Karpas-422 (cell line): ENCODE measurements at places on chromosomes 4 and X. TPM values are rescaled to one million over a fixed set of nuclear protein-coding genes. Genes with fewer than 3 reads are reported as not detected.

SPATA4 gene
- not detected in 2 replicates for total RNA-seq

ADAM29 gene
- not detected in 2 replicates for total RNA-seq

ARHGAP10 gene
- 0.41 TPM in 1 of 2 replicates, not detected in the other for total RNA-seq

OTUD6A gene
- not detected in 2 replicates for total RNA-seq

IGFBP7 gene
- not detected in 2 replicates for total RNA-seq

TMEM150C gene
- not detected in 2 replicates for total RNA-seq

SLC25A14 gene
- 18.3 and 20.8 TPM in 2 replicates for total RNA-seq

TBC1D19 gene
- 5.6 and 14.1 TPM in 2 replicates for total RNA-seq

TKTL1 gene
- total RNA-seq = not detected in 2 replicates

NLGN4X gene
- 96.9 and 183 TPM in 2 replicates for total RNA-seq

CD38 gene
- 3.6 and 12.1 TPM in 2 replicates for total RNA-seq

CXorf49 gene
- not detected in 2 replicates for total RNA-seq

SLC39A8 gene
- total RNA-seq = 201 and 340 TPM in 2 replicates

NKX3-2 gene
- total RNA-seq = 0.07 TPM in 1 of 2 replicates, not detected in the other

P2RY8 gene
- 87.1 and 130 TPM in 2 replicates for total RNA-seq

NKRF gene
- 10.1 and 18.0 TPM in 2 replicates for total RNA-seq

ATOH1 gene
- total RNA-seq = not detected in 2 replicates

CNGA1 gene
- not detected in 2 replicates for total RNA-seq

EGF gene
- total RNA-seq = not detected in 2 replicates

SPANXN3 gene
- not detected in 2 replicates for total RNA-seq

OR13H1 gene
- total RNA-seq = not detected in 2 replicates

VCX3A gene
- not detected in 2 replicates for total RNA-seq

CCNI gene
- total RNA-seq = 54.1 and 105 TPM in 2 replicates

PRR32 gene
- not detected in 2 replicates for total RNA-seq

IL3RA gene
- total RNA-seq = not detected in 2 replicates

NUDT10 gene
- not detected in 2 replicates for total RNA-seq

CAPN6 gene
- total RNA-seq = not detected in 2 replicates

HSFX1 gene
- 1.2 TPM in 1 of 2 replicates, not detected in the other for total RNA-seq

POU3F4 gene
- total RNA-seq = not detected in 2 replicates

PNMA6E gene
- total RNA-seq = not detected in 2 replicates

ADGRA3 gene
- not detected in 2 replicates for total RNA-seq

DCAF12L1 gene
- total RNA-seq = not detected in 2 replicates

TMPRSS11A gene
- not detected in 2 replicates for total RNA-seq

TGIF2LX gene
- total RNA-seq = not detected in 2 replicates

TSPAN7 gene
- total RNA-seq = not detected in 2 replicates

SYTL5 gene
- total RNA-seq = not detected in 2 replicates

CYBB gene
- 13.4 and 14.4 TPM in 2 replicates for total RNA-seq

FRMD7 gene
- total RNA-seq = not detected in 2 replicates

NXF2 gene
- total RNA-seq = not detected in 2 replicates

PHOX2B gene
- not detected in 2 replicates for total RNA-seq

PPBP gene
- total RNA-seq = not detected in 2 replicates

FRG2 gene
- not detected in 2 replicates for total RNA-seq

NRK gene
- total RNA-seq = not detected in 2 replicates

CYLC1 gene
- total RNA-seq = not detected in 2 replicates

LUZP4 gene
- total RNA-seq = not detected in 2 replicates

FATE1 gene
- total RNA-seq = not detected in 2 replicates

RHOXF2 gene
- total RNA-seq = not detected in 2 replicates

KLHL13 gene
- total RNA-seq = 1.4 and 3.6 TPM in 2 replicates

H2BW2 gene
- total RNA-seq = not detected in 2 replicates
